Osteocyte (in vitro differentiated cells): ENCODE measurements at places on chromosomes 2 and 18.

DNA sequence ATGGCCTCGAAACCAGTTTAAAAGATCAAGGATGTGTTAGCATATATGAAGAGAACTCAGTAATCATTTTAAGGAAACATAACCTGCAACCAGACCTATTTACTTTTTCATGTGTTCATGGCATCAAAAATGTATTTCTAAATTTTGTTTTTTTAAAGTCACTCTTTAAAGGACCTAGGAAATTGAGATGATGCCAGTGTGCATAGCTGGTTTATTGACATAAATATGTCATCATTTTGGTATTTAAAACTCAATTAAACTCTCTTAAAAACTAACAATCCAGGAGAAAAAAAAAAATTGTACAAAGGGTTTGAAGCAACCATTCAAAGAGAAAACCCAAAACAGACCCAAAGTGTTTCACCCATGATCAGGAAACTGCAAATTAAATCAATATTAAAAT, 198.9 kb upstream of the RND3 start:
- DNase-seq: no peak

GRCh38 chr2:74836675-74837401, 2.9 kb downstream of the HK2 start:
- no peak for DNase-seq

- DNase-seq: no peak
Observed at GRCh38 chr2:175432793-175433192, 251.3 kb upstream of the ATP5MC3 start.

- DNase-seq: no peak
Observed at GRCh38 chr18:32958746-32959145, 185.9 kb upstream of the KLHL14 start.

DNA sequence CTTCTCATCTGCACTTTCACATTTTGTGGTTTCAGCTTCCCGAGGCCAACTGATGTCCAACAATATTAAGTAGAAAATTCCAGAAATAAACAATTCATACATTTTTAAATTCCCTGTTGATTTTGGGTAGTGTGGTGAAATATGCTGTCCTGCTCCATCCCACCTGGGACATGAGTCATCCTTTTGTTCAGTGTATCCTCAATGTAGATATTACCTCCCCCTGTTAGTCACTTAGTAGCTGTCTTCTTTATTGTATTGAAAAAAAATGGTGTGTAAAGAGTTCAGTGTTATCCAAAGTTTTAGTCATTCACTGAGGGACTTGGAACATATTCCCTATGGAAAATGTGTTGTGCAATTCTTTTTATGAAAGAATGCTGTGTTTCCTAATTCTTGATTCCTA, 348.1 kb downstream of the SOCS6 start:
- no peak for DNase-seq

GRCh38 chr2:84919885-84920580, 14.6 kb downstream of the TMSB10 start:
- DNase-seq: peak; percentile 86

DNA sequence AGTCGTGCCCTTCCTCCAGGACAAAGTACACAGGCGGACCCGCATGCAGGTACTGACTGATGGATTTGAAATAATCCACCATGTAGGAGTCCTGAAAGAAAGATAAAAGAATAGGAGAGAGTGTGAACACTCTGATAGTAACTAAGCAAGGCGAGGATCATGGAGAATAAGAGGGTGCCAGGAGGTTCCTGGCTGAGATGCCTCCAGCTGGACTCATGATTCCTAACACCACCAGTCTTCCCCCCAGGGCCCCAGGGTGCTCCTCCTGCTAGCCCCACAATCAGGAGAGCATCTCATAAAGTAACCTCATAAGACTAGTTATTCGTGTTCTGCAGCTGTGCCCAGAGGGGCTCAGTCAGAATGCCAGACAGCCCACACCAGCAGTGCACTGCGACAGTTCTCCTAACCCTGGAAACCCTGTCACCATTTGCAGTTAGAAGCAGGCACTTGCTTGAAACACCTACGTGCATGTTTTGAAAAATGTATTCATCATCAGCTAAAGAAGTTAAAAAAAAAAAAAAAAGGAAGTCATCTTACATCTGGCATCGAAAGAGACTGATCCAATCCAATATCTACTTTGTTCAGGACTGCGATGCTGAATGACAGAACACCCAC, 36.7 kb downstream of the RMC1 start:
- no peak for DNase-seq

DNA sequence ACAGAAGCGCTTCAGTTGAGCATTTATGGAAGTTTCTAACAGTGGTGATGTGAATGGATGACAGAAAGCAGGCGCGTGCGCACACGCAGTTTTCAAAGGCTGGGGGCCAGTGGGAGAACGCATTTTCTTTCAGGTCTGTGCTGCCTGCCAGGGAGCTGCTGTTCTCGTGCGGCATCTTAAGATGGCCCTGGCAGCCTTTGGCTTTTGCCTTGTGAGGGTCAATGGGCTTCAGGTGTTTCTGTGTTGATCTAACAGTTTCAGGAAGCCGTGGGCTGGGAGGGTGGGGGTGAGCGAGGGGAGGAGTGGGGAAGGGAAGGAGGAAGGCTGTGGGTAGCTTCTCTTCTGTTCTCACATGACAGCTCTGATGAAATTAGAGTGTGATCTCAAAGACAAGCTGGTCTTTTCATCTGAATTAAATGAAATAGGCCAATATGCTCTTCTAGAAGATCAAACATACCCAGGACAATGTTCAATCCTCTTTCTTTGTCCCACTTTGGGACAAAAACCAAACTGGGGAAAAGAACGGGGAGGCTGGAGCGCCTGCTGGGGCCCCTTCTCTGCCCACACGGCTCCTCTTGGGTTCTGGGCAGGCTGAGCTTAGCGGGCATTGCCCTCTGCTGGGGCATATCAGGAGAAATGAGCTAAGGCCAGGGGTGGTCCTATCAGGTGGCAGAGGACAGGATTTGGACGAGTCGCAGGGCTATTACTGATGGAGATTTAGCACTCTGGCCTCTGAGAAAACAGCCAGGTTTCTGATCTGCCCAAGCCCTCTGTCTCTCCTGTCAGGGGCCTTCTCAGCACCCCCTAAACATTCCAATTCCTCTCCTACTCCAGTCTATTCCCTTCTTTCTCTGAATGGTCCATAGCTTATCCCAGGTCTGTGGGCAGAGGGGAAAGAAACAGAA, 126.2 kb upstream of the LGALSL start:
- DNase-seq: peak; percentile 68

GRCh38 chr2:82055846-82056245, 1751.3 kb upstream of the LRRTM1 start:
- no peak for DNase-seq

DNA sequence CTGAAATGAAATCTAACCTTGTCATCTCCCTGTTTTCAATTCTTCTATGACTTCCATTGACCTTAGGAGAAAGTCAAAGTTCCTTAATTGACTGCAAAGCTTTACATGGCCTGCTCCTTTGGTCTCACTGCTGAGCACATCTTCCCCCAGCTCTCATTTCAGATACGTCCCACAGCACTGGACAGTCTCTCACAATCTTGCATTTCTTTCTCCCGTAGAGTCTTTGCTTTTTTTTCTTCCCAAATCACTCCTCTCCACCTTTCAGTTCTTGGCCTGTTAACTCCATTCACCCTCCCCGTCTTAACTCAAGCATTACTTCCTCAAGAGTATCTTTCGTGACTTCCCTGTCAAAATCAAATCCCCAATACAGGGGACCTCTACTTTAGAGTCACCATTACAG, 67.2 kb downstream of the DDX1 start:
- no peak for DNase-seq

DNA sequence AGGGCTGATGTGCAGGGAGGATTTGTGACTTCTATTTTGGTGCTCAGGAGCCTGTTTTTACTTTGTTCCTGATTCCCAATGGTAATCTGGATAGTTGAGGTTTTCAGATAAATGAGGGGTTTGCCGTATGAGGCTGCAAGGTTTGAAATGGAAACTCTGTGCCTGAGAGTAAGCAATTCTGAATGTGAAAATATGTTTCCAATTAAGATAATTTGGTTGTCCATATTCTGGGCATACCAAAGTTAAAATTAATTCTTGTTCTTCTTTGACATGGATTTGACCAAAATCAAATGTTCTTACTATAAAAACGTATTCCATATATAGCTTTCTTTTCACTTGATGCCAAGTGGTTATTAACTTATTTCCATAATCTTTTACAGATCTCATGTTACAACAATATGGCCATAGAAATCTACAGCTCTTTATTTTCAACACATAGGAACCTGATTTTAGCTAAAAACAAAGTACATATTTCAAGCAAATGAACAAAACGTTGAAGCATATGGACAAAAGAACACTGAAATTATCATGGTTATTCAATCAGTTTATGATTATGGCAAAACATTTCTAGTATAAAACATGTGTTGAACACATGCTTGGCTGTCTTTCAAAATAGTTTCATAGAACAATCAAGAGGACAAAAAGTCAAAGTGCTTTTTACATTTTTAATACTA, 63.4 kb upstream of the ARHGAP28 start:
- DNase-seq: no peak

DNA sequence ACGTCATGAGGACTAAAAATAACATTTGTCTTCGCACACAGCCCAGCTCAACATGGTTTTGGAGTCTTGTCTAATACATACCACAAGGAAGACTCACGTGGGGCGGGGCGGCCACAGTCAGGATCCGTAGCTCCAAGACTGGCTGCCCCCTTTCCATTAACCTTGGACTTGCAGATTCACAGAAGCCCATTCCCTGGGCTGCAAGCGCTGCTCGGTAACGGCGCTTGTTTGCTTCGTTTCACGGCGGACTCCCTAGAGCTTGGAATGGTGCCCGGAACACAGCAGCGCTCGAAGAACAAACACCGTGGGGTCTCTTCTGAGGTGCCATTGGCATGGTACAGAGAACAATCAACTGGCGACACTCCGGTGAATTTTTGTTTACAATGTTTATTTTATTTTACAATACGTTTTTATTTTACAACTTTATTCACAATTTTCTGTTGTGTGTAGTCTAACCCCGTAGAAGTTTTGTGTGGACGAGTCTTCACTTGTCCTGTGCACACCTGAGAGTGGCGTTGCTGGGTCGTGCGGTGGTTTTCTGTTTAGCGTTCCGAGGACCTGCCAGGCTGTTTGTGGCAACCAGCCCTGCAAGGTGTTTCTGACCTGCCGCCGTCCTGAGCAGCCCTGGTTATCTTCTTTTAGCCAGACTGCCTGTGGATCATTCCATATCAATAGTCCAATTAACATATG, 126.5 kb downstream of the GALR1 start:
- DNase-seq: no peak

- no peak for DNase-seq
Observed at GRCh38 chr2:133171393-133172004, 396.8 kb downstream of the NCKAP5 start.

- DNase-seq: no peak
Observed at GRCh38 chr2:234289834-234290590, 206.9 kb downstream of the ARL4C start.

DNA sequence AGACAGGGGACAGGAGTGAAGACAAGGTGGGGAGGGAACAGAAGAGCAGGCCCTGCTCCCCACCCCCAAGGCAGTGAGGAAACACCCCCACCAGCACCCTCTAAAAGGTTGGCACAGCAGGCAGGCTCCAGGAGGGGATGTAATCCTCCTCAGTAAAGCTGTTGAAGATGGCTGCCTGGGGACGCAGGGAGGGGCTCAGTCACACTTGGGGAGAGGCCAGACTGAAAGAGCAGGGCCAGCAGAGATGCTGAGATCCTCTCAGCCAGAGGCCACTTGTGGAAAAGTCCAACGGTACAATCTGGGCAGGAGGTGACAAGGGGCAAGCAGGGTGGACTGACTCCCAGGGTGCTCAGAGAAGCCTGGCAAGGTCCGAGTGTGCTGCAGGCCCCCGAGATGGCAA, 154.8 kb upstream of the ID2 start:
- DNase-seq: no peak

- no peak for DNase-seq
Observed at GRCh38 chr2:18777250-18777812, 188.0 kb upstream of the NT5C1B start.

GRCh38 chr2:222904557-222905258, 43.9 kb downstream of the ACSL3 start:
- no peak for DNase-seq

DNA sequence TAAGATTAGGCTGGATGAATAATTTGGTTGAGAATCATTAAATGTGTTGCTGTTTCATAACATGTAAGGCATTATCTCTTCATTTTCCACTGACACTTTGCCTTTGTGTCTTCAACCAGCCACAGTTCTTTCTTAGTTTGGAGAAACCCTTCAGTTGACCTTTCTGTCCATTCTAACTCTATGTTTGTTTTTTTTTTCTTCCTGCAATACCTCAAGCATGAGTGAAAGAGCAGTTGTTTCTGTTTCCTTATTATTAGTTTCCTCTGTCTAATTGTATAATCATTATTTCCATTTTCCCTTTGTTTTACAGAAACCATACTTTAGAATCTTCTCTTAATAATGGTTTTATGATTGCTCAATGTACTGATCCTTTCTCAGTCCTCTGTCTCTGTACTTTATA, 25.6 kb downstream of the HADHB start:
- DNase-seq: no peak

- DNase-seq: no peak
Observed at GRCh38 chr2:58266211-58266610, 25.1 kb upstream of the FANCL start.

DNA sequence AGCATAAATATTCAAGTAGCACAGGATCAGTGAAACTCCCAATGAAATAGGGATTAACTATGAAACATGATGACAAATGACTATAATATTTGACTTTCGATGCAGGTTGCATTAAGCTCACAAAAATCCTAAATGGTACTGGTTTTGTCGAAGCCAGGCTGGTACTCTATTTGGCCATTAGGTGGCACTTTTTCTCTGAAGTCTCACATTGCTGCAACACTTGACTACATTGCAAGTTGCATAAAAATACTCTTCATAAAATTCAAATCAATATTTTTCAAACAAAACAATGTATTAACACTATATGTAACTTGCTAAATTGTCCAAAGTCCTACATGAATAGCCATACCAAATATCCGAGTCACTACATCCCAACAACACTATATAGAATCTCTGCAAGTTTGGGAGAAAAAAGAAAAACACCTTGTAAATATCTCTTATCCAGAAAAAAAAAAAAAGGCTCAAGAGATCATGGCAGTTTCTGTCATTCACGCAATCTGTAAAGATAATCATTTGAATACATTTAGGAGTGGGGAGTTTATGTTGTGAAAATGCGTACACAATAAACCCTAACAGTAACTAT, 9.5 kb downstream of the RTTN start:
- no peak for DNase-seq

DNA sequence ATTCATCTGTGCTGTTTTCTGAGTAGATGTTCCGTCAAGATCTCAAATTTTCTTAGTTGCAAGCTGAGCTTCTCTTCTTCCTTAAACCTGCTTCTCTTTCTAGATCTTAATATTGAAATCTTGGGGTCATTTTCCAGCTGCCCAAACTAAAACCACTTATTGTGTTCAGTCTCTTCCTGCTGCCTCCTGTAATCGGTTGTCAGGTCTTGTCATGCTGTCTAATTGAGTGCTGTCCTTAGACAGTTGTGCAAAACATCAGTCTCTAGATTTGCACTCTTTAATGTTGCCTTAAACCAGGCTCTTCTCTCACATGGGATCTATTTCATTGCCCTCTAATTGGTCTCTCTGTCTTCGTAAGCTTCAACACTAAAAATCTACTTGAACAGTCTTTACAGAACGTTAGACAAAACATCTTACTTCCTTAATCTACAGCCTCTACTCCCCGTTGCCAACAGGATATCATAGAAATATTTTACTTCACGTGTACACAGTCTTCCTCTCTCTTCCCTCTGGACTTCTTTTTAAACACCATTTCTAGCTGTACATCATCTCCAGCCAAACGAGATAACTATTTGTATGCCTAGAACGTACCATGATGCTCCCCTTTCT, 34.9 kb downstream of the GPD2 start:
- DNase-seq: no peak
